ENCODE measurements at places on chromosomes 1 and 21.

DNA sequence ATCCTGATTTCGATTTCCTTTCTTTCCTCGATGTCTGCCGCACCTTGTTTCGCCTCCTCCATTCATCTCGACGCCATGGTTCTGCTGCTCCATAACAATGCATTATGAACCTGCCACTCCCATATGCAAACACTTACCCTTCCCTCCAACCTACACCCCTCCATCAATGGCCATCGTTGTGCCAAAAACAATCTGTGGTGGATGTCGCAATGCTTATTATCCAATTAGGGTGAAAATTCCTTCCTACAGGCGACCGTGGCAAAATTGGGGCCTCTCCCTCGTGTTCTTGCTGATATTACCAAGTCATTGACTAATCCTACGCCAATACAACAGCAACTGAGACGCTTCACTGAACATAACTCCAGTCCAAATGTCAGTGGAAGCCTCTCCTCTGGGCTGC is 40.3 kb downstream of the CLEC20A start:
- no peak for DNase-seq

- DNase-seq = no peak
These were observed 87.7 kb upstream of the COL6A1 start for GRCh38 chr21:45893740-45894449.

- DNase-seq = no peak
These were observed 55.0 kb upstream of the SYT6 start for GRCh38 chr1:114208714-114209113.

DNA sequence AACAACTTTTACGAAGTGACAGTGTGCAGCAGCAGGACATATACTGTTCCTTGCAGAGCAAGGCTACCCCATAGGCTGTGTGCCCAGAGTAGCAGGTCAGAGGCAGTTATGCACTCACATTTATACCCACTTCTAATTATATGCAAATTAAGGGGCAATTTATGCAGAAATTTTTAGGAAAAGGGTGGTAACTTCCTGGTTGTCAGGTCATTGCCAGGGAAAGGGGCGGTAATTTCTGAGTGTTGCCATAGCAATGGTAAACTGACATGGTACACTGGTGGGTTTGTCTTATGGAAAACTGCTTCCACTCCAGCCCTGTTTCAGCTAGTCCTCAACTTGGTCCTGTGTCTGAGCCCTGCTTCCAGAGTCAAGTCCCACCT is 12.0 kb upstream of the SLAMF1 start:
- DNase-seq = no peak

DNA sequence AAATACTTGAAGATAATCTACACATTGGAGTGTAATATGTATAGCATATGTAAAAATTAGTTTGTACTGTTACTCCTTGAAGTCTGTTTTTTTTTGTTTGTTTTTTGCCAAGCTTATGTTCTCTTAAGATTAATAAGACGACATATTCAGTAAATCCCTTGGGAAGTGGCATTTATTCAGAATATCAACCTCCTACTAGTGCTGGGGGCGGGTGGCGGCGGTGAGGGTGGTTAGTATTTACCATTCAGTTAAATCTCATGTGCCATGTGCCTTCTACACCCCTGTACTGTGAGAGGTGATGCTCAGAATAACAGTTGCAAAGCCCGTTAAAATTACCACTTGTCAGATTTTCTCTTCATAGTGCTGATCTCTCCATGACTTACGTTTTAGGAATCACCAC is 3.0 kb downstream of the BACH1 start:
- no peak for DNase-seq

GRCh38 chr1:164803366-164803765 is 244.4 kb downstream of the PBX1 start:
- DNase-seq = no peak

DNA sequence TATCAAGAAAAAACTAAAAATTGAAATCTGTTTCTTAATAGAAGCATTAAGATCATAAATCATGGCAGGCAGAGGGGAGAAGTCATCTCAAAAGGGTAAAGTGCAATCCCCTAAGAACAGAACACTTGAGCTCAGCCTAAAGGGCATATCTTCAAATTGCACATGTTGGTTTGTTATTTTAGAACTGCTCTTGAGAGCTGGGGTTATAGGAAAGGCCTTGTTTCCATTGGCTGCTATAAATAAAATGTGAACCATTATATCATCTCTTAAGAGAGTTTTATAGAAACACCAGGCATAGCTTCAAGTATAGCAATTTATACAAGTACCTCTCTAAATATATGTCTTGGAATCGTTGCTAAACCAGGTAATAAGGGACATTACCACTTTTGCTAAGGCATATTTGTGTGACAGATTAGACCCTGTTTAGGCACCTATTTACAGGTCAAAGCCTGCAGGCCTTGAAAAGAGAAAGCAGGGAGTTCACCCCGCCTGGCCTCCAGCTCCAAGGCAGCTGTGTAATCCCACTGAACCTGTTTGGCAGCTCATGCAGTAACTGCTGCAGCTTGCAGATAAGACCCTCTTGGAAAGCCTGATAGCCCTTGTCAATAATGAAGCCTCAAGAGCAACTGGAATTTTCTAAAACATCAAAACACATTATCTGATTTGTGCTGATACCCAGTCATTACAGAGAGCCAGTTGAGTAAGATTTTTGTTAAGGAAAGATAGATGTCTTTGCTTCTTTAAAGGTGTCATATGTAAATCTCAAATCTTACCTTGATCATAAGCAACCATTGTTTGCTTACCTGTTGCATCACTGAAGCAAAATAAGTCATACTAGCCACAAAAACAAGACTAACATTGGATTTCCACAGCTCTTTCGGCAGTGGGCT is 24.2 kb upstream of the SYDE2 start:
- no peak for DNase-seq

DNA sequence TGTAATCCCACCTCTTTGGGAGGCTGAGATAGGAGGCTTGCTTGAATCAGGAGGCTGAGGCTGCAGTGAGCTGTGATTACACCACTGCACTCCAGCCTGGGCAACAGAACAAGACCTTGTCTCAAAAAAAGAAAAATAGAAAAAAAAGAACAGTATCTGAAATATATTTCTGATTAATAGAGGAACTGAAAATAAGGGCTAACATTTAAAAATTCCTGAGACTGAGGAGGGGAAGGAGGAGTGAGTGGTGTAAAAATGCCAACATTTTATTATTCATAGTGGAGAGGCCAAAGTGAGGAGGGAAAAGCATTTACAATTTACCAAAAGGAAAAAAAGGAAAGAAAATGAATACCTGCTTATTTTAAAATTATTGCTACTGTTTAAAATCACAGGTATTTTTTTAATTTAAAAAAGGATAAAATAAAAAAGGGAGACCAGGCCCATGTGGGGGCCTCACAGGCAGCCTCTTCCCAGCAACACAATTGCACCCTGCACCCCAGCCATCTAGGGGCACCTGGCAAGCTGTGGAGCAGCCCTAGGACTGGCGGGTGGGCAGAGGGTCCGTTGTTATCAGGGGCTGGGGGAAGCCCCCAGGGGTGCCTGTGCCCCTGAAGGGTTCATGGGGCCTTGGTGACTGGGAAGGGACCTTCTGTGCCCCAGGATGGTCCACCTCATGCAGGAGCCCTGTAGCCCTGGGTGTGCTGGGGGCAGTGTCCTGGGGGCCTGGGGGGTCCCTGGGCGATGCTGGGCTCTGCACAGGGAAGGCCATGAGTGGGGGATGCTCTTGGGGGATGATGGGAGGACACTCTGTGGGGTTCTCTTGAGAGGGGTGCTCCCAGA is 34.8 kb upstream of the ADARB1 start:
- no peak for DNase-seq

DNA sequence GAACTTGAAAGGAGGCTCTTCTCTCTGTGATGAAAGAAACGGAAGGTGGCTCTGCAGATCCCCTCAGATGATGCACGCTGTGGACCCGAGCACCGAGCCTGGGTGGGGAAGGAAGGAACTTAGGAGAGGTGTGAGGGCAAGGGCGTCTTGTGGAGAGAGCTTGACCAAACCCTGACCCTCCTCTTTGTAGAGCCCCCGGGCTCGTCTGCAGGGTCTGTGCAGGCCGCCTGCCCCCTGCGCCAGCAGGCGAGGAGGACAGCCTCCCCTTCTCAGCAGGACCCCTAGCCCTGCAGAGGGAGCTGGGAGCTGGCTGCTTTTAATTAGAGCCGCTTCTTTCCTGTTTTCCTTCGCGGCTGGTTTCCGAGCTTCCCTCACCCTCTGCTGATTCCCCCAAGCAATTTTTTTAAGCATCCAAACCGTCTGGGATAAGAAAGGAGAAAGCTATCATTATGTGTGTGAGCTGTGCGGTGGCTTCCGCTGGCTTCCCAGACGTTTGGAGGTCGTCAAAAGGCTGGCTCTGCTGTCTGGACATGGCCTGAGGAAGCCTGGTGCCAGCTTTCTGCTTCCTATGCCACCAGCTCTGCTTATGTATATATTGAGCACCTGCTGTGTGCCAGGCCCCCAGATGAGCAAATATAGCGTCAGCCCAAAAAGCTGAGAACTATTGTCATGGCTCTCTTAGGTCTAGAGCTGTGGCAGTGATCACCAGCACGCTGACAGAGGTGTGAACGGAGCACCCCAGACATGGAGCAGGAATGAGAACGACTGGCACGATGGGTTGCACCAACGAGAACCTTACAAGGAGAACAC is 160.2 kb upstream of the IRF2BP2 start:
- no peak for DNase-seq

DNA sequence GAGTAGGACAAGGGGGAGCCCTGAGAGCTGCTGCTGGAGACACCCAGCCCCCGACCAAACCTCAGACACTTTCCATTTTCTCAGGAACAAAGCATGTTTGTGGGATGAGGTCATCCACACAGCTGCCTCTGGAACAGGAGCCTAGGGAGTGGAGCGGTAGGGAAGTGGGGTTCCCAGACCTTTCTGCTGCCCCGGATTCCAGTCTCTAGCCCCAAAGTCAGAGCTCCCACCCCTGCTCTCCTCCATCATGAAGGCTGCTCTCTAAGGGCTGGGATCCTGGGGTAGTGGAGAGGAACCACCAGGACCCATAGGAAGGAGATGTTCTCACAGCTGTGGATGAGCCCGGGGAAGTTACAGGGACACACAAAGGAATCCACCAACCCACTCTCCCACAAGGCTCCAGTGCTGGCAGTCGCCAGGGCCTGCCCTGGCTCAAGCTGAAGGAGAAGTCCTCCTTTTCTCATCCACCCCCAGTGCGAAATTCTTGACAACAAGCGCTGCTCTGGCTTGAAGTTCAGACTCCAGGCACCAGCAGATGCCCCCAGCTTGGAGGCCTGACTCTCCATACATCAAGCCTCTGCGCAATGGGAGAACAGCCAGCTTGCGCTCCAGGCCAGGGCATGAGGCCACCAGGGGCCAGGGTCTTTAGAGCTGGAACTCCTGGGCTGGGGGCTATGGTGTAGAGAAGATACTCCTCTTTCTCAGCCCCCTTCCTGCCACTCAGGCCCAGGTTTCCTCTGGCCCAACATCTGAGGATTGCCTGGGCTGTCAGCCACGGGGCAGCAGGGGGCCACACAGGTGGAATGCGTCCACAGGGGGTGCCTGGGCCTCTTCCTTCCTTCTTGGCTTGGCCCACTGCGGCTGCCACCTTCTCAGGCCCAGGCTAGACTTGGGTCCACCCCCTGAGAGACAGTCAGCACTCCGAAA is 4.5 kb downstream of the FHL3 start:
- DNase-seq = peak; percentile 81

GRCh38 chr1:221286399-221286798 is 407.2 kb downstream of the HLX start:
- DNase-seq = no peak

- DNase-seq = no peak
These were observed 163.7 kb upstream of the EDN2 start for GRCh38 chr1:41648230-41648629.

DNA sequence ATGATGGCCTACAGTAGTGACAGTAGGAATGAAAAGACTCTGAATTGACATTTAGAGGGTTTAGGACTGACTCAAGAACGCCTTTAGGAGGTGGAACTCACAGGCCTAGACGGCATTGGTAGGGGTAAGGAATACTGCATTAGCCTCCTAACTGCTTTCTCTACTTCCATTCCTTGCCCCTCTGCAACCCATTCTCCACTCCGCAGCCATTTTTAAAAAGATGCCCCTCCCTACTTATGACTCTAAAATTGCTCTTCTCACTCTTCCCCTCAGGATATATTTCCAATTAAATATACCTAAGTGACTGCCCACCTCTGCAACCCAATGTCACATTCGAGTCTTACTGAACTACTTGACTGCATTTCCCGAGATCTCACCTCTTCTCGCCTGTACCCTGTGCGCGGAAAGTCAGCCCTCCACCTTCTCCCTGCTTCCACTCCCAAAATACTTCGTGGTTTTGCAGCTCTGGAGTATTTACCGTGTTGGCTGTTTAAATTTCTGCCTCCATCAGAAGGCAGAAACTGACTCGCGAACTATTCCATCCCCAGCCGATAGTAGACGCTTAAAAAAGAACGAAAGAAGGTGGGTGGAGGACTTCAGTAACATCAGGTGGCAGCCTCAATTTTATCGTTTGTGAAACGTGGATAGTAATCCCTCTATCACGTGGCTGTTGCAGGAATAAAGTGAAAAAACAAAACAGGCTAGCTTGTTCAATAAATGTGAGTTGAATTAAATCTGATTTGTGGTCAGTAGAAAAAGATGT is 1.1 kb upstream of the YBX1 start:
- DNase-seq = peak; percentile 33

- DNase-seq = no peak
These were observed 10.0 kb upstream of the KCNAB2 start for GRCh38 chr1:6035719-6036118.

DNA sequence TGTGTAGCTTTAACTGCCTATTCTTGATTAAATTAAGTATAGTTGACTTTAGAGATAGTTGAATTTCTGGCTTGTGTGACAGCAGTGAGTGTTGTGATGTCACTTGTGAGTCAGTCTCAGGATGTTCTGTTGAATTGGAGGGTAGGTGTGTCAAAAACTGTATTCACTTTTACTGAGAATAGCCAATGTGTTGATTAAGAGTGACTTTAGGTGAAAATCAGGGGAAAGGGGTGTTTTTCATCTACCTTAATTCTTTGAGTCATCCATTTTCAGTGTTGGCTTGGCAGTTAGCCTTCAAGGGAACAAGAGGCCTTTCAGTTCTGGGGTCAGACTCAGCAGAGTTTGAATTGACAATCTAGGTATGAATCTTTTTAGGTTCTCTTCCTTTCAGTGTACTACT is 75.9 kb downstream of the CDC14A start:
- no peak for DNase-seq

GRCh38 chr1:44655609-44656008 is 18.7 kb downstream of the TMEM53 start:
- DNase-seq = no peak

- DNase-seq = peak; percentile 82
These were observed 408.7 kb downstream of the NUF2 start for GRCh38 chr1:163730411-163730821.

GRCh38 chr1:200150006-200150405 is 122.5 kb downstream of the NR5A2 start:
- no peak for DNase-seq

- no peak for DNase-seq
These were observed 51.5 kb upstream of the EPS8L3 start for GRCh38 chr1:109814993-109815786.
